ENCODE measurements at places on chromosomes 1 and 21. TPM values are rescaled to one million over a fixed set of nuclear protein-coding genes. Genes with fewer than 3 reads are reported as not detected.

DNA sequence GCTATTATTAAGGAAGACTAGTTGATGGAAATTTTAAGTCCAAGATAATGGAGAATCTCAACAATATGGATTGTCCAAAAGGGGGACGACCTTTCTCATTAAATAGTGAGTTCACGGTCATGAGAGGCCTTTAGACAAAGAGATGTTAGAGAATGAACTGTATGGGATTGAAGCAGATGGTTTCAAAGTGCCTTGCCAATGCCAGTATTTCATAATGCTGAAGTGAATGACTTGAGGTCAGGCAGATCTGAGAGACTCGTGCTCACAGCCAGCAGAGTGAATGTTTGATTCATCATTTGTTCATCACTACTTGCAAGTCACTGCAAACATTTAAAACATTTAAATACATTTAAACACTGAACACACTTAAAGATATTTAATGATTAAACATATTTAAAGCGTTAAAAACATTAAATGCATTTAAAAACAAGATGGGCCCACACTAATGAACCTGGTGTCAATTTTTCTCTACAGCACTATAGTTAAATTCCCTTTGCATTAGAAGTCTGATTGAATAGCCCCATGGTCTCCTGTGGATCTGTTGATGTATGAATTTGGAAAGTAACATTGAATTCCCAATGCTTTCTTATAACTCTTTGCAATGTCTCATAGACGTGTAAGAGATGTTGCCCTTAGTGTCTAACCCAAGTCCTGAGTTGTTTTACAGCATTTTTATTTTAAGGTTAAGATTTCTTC lies 80.7 kb downstream of the TGFB2 start:
- H3K27me3 ChIP-seq: no peaks in the 10 kb centered on the region
- no peaks in the 10 kb centered on the region for H3K4me1 ChIP-seq
- DNase-seq: no peak
- no peak overlapping the region for H3K27ac ChIP-seq
- no peaks in the 10 kb centered on the region for H3K36me3 ChIP-seq

DNA sequence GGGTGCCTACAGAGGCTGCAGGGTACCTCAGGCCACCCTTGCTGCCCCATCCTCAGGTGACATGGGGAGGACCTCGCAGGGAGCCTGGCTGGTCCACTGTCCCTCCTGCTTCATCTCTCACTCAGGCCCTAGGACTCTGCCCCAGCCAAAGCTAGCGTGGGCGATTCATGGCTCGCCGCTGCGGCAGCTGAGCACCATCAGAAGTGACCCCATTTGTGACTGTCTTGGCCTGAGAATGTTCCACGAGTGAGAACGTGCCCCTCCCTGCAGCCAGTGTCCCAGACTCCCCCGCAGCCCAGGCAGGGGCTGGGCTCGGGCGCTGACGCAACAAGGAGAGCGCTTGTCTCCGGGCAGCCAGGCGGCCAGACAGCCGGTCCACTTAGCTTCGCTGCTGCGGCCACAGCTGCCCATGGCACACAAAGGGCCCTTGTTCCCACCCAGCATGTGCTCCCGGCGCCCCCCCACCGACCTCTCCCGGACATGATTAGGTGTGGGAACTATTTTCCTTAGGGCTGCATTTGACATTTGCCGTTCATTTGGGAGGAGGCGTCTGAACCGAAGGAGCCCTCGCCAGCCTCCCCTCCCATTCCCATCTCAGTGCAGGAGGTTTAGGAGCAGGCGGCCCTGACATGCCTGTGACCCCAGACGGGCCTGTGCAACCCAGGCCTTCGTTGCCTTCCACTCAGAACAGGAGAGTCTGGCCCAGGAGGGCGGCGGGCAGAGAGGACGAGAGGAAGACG lies 19.3 kb upstream of the POFUT2 start:
- H3K27ac ChIP-seq: no peak overlapping the region
- peaks cover 23% of the 10 kb centered on the region for H3K4me1 ChIP-seq
- H3K27me3 ChIP-seq: no peaks in the 10 kb centered on the region

GRCh38 chr1:183283286-183283685 lies 97.2 kb downstream of the LAMC2 start:
- no peak overlapping the region for H3K4me3 ChIP-seq
- H3K27me3 ChIP-seq: peaks cover 4% of the 10 kb centered on the region
- no peak overlapping the region for H3K27ac ChIP-seq
- DNase-seq: no peak
- H3K4me1 ChIP-seq: no peaks in the 10 kb centered on the region

GRCh38 chr1:226678251-226678650 lies 60.8 kb downstream of the ITPKB start:
- DNase-seq: no peak
- H3K36me3 ChIP-seq: no peaks in the 10 kb centered on the region
- H3K4me3 ChIP-seq: no peak overlapping the region

DNA sequence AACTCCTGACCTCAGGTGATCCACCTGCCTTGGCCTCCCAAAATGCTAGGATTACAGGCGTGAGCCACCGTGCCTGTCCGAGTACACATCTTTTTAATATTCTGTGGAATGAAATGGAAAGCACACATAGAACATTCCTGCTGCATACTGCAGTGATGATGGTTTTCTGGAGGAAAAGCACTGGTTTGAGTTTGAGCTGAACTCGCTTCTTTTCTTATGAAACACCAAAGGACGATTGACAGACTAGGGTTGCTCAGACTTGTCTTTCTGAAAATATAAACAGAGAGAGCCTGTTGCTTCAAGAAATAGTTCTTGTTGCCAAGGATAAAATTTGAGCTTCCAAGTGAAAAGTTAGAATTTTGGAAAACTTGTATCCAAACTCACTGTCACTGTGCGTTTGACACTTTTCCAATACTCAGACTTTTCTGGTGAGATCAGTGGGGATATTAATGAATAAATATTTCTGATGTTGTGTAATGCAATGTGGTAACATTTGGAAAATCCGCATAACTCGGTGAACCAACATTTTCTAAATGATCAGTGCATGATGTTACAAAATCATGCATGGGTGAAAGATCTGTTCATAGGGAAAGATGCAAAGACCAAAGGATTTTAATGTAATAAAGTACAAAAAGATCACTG lies 15.0 kb upstream of the ERMAP start:
- no peak overlapping the region for H3K27ac ChIP-seq
- DNase-seq: no peak
- no peaks in the 10 kb centered on the region for H3K4me1 ChIP-seq
- H3K27me3 ChIP-seq: no peaks in the 10 kb centered on the region

DNA sequence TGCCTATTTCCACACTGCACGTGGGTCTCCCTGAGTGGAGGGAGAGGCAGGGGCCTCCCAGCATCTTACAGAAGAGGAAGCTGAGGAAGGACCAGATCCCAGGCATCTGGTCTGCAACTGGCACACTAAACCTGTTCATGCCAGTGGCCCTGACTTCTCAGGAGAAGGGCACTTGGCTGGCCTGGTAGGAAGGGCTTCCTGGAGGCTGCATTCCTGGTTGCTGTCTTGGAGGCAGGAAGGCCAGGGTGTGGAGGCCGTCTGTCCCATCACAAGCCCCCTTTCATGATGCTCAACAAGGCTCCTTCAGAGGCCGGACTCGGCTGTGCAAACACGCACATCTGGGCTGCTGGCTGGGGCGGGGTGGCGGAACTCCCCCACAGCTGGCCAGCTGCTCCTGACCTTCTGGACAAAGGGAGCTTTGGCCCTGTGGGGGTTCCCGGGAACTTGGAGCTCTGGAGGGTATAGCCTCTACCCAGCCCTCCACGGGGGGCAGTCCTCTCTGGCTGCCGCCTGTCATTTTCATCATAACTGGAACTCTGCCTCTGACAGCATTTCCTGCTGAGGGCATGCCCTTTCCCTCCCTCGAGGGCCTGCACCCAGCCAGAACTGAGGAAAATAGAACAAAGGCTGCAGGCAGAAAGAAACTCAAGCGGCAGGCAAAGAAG lies 39.2 kb upstream of the POU3F1 start:
- no peak overlapping the region for H3K27ac ChIP-seq
- H3K27me3 ChIP-seq: no peaks in the 10 kb centered on the region
- no peaks in the 10 kb centered on the region for H3K36me3 ChIP-seq
- no peak overlapping the region for H3K4me3 ChIP-seq

GRCh38 chr1:232504651-232505050 lies 125.3 kb downstream of the SIPA1L2 start:
- no peak overlapping the region for H3K27ac ChIP-seq
- no peaks in the 10 kb centered on the region for H3K4me1 ChIP-seq
- no peak overlapping the region for H3K4me3 ChIP-seq
- DNase-seq: no peak

DNA sequence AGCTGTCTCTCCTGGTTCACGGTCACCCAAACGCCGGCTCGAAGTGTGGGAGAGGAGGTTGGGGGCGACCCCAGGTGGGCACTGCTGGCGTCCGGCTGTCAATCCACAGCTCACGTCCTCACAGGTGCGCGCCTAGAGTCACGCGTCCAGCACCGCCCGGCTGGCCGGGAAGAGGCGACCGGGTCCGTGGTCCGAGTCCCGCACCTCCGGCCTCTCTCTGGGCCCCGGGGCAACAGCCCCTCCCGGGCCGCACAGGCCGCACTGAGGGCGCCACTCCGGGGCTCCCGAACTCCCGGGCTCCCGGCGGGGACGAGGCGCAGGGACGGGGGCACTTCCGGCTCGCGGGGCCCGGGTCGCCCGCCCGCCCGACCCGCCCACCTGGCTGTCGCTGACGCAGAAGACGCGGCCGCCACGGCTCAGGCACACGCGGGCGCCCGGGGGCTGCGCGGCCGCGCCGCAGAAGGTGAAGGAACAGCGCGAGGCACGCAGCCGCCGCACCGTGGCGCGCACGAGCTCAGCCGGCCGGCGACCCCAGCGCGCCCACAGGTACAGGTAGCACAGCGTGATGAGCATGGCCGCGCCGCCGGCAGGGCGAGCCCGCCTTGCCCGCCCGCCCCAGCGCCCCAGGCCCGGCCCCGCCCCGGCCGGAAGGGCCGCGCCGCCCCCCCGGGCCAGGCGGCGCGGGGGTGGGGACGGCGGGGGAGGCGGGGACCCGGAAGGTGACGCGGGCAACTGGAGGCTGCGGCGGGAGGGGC lies at the start of gene HLCS:
HLCS (minus strand) TSS at position 604 of the 755 bp plus-strand sequence; CDS start at position 573, 31 bp downstream.
- H3K36me3 ChIP-seq: no peaks in the 10 kb centered on the region
- H3K4me3 ChIP-seq: no peak within 1 kb of the TSS
- peak within 1 kb of the TSS; percentile 58 for H3K27ac ChIP-seq
- H3K27me3 ChIP-seq: no peaks in the 10 kb centered on the region

DNA sequence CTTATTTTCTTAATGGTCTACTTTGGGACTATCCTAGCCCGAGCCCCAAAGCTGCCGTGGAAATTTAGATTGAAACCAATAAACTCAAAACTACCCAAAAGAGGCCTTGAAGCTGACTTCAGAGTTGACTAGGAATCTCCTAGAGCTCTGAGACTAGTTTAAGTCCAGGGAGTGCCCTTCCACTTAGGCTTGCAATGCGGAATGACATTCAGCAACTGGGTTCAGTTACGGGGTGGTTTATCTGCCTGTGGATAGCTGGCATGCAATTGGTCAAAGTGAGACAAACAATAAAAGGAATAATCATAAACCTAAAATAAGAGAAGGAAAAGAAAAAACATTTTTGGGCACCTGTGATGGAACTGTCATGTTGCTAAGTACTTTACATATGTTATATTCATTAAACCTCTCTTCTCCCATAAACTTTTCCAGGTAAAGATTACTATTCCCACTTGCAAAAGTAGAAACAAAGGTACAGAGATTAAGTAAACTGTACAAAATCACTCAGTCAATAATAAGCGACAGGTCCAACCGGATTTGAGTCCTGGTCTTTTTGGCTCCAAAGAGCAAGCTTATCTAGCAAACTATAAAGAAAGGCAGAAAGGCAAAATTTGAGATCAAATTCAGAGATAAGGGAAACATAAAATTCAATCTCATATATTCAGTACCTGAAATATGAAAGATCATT lies 56.5 kb downstream of the GPATCH2 start:
- no peaks in the 10 kb centered on the region for H3K4me1 ChIP-seq
- no peak for DNase-seq
- H3K27me3 ChIP-seq: no peaks in the 10 kb centered on the region
- no peak overlapping the region for H3K27ac ChIP-seq
- no peak overlapping the region for H3K4me3 ChIP-seq

DNA sequence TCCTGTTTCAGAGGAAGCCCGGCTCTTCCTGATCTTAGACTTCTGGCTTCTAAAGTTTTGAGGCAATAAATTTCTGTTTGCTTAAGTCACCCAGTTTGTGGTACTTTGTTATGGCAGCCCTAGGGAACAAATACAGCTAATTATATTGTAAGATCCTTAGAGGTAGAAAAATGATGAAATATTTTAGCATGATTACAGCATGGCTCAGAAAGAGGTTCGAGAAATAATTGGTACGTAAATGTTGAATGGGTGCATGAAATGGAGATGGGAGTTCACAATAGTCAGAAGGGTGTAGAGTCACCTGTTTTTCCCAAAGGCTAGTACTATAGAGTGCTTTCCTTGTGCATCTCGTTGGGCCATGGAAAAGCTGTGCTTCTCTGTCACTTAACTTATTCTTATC lies 123.5 kb downstream of the RUNX1 start:
- H3K27ac ChIP-seq: no peak overlapping the region
- DNase-seq: no peak
- H3K4me3 ChIP-seq: no peak overlapping the region
- H3K4me1 ChIP-seq: peaks cover 56% of the 10 kb centered on the region
- H3K27me3 ChIP-seq: no peaks in the 10 kb centered on the region

DNA sequence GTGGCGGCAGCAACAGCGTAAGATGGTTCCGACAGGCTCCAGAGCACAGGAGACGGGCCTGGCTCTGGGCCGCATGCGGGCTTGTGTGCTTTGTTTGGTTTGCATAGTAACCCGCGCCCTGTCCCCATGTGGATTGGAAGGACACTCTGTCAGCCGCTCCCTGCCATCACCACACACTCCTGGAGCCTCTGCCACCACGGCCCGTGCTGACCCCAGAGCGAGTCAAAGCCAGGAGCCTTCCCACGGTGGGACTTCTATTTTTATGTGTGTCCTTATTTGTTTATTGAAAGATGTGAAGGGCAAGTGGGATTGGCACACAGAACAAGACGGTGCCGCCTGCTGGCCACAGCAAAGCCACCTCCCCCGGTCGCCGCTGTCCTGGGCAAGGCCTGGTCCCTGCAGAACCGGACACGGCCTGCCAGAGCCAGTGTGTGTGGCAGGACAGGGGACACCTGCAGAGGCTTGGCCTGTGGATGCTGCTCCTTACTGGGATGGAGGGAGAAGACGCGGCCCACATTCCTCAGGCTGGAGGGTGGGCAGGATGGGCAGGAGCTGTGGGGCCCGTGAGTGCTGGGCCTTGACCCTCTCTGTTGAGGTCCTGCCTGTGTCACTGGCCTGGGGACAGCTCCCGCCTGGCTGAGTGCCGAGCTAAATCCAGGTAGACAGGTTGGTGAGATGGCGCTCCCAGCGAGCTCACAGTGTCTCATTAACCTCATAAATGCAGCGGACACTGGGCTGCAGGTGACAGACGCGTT lies 64.4 kb downstream of the AGPAT3 start:
- no peaks in the 10 kb centered on the region for H3K4me1 ChIP-seq
- H3K27ac ChIP-seq: no peak overlapping the region
- H3K36me3 ChIP-seq: peaks cover 17% of the 10 kb centered on the region
- H3K4me3 ChIP-seq: no peak overlapping the region

GRCh38 chr1:159408862-159409400 lies 23.1 kb upstream of the OR10J4 start:
- H3K4me1 ChIP-seq: no peaks in the 10 kb centered on the region
- H3K4me3 ChIP-seq: no peak overlapping the region
- no peak for DNase-seq
- H3K36me3 ChIP-seq: no peaks in the 10 kb centered on the region

GRCh38 chr1:244887281-244887680 lies 22.9 kb upstream of the HNRNPU start:
- DNase-seq: no peak
- H3K36me3 ChIP-seq: no peaks in the 10 kb centered on the region
- H3K27me3 ChIP-seq: no peaks in the 10 kb centered on the region
- no peaks in the 10 kb centered on the region for H3K4me1 ChIP-seq
- H3K27ac ChIP-seq: no peak overlapping the region
- no peak overlapping the region for H3K4me3 ChIP-seq

TGFB2 gene
- not detected for total RNA-seq

C1orf116 gene
- not detected for total RNA-seq

PLEKHG5 gene
- 10.4 TPM for total RNA-seq

DYNLT4 gene
- total RNA-seq: 0.47 TPM

FABP3 gene
- total RNA-seq: 1.2 TPM

All from CD4-positive, alpha-beta memory T cell (primary cell).